IPS-NIHi11 (cell line): ENCODE measurements at places on chromosomes 16 and 17.

- DNase-seq: no peak
Observed at GRCh38 chr17:43813386-43813785, 19.6 kb downstream of the MPP3 start.

DNA sequence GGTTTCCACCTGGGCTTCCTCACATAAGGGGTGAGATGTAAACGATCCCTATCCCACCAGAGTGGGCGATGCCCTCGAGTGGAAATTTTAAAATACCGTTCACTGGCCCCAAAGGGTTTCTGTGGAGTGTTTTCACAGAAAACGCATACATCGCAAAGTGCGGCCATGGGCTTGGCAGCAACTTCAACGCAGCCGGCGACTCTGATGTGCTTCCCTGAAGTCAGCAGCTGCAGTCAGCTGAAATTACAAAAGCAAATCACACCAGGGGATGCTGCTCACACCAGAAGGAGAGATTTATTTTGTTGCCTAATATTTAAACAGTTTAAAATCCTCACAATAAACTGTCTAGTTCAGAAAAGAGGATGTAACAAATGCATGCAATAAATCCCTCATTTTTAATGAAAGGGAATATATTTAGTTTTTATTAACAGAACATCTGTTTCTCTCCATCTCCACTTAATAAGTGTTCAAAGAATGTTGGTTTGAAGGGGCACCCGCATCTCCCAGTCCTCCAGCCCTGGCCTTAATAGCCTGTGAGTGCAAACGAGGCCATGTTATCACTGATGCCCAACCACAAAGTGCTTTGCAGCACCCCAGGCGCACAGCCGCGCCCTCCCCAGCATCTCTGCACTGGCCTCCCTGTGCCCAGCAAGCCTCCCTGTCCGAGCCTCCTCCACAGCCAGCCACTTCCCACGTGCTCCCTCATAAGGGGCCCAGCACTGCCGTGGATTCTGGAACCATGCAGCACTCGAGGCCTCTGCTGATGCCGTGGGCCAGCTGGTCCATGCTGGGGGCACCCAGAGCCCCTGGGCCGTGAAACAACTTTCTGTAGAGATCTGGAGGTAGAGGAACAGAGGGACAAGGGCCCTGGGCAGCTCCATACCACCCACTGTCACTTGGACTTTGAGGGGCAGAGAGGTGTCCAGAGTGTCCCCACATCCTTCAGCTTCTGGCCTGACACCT, 17.3 kb upstream of the XYLT2 start:
- no peak for DNase-seq

GRCh38 chr17:43723697-43724359, 34.8 kb downstream of the SOST start:
- no peak for DNase-seq

- DNase-seq: no peak
Observed at GRCh38 chr16:24825696-24826095, 20.1 kb upstream of the SLC5A11 start.

GRCh38 chr17:7383371-7383741, 2.5 kb downstream of the TNK1 start:
- no peak for DNase-seq

DNA sequence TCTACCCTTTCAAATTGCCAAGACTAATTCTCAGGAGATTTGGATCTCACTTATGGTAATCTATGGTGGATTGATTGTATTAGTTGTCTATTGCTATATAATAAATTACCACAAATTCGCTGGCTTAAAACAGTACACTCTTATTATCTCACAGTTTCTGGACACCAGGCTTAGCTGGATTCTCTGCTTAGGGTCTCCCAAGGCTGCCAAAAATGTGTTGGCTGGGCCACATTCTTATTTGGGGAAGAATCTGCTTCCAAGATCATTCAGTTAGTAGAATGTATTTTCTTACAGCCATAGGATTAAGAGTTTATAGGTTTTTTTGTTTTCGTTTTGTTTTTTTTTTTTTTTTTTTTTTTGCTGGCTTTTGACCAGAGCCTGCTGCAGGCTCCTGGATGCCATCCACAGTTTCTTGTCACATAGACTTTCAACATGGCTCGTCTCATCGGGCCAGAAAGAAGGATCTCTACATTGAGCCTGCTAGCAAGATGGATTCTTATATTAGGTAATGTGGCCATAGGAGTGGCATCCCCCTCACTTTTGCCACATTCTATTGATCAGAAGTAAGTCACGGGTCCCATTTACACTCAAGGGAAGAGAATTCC, 415.3 kb downstream of the KIF2B start:
- DNase-seq: no peak

- no peak for DNase-seq
Observed at GRCh38 chr16:67941469-67942199, 2.3 kb downstream of the LCAT start.

GRCh38 chr17:59492091-59492451, 73.3 kb upstream of the DHX40 start:
- DNase-seq: no peak

GRCh38 chr16:80604600-80605355, 64.0 kb downstream of the DYNLRB2 start:
- no peak for DNase-seq
